Bronchial epithelial cell (primary cell): ENCODE measurements at places on chromosomes 7 and 10.

- DNase-seq = no peak
Measured at GRCh38 chr7:72235351-72235750, 176.8 kb downstream of the CALN1 start.

- DNase-seq = no peak
Measured at GRCh38 chr10:22475651-22476600, 130.6 kb downstream of the SPAG6 start.

DNA sequence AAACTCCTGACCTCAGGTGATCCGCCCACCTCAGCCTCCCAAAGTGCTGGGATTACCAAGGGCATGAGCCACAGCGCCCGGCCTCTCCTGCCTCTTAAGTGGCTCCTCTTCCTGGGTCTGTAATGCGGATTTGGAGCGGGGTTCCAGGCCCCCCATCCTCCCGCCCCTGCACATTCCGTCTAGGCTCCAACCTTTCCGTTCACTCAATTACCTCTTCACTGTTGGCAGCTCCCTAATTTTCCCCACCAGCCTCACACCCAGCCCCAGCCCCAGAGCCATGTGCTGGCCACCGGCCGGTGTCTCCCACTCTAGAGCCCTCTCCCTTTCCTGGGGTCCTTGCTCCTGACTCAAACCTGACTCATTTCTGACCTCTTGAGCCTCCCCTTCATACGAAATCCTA is 16.6 kb downstream of the ASB13 start:
- DNase-seq = no peak

DNA sequence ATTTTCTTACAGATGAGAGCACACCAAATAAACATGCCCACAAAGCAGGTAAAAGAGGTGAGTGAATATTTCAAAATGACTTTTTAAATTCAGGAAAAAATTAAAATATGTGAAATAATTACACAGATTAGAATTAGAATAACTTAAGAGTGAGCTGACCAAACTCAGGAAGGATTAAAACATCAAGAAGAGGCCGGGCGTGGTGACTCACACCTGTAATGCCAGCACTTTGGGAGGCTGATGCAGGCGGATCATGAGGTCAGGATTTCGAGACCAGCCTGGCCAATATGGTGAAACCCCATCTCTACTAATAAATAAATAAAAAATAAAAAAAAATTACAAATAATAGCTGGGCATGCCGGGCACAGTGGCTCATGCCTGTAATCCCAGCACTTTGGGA is 140.1 kb downstream of the REEP3 start:
- DNase-seq = no peak

GRCh38 chr10:34433241-34434076 is 381.6 kb downstream of the PARD3 start:
- DNase-seq = no peak
